CD4-positive, alpha-beta T cell treated with Interleukin-6 at 100 ng/mL for 8 hours (primary cell): ENCODE measurements at places on chromosomes 11 and 22.
A peak's percentile ranks its signal among the peaks of the same experiment; 100 is the strongest.

DNA sequence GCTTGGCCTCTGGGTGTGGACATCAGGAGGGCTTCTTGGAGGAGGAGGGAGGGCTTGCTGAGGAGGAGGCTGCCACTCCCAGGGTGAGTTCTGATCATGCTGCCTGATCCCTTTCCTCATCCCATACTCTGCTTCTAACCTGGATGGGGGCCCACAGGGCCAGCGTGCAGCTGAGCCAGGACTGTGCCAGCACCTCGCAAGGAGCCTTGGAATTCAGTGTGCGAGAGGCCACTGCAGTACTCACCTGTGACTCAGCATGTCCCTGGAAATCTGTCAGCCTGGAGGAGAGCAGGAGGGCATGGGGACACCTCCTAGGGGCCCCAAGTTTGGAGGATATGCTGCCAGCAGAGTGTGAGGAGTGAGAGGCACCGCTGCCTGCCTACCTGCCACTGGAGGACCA lies 4.2 kb upstream of the GAB4 start:
- DNase-seq: no peak

GRCh38 chr11:67118181-67118766 lies 789 bp upstream of the KDM2A start:
- DNase-seq: peak; percentile 42

DNA sequence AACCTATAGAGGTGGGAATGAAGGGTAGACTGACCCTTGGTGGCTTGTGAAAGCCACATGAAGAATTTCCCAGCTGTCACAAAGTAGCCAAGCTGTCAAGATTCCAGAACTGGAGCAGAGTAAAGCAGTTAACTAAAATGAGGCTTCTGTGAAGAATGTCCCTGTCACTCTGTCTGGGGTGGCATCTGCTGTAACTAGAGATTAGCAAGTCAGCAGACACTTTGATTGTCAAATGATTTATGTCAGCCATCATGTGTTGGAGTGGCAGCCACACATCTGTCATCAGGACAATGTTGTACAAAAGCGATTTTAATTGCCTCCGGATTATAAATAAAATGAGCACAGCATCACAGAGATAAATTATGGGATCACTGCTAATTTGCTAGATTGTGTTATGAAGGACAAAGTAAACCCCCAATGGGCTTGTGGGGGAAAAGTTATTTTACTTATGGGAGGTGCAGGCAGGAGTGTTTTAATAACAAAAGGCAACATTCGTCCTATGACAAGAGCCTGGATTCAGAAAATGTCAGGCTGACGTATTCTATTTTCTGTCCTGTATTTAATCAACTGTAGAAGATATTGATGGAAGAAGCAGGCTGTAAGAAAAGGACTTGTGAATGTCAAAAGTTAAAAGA lies 270.9 kb downstream of the FAM181B start:
- DNase-seq: no peak

GRCh38 chr11:4375431-4376140 lies 7.4 kb upstream of the OR52B4 start:
- DNase-seq: no peak

GRCh38 chr22:17095538-17095937 lies 10.7 kb downstream of the IL17RA start:
- no peak for DNase-seq

- no peak for DNase-seq
Measured at GRCh38 chr11:75135651-75136050, 15.3 kb upstream of the SLCO2B1 start.

- DNase-seq: no peak
Measured at GRCh38 chr11:41403458-41403857, 56.0 kb downstream of the LRRC4C start.

DNA sequence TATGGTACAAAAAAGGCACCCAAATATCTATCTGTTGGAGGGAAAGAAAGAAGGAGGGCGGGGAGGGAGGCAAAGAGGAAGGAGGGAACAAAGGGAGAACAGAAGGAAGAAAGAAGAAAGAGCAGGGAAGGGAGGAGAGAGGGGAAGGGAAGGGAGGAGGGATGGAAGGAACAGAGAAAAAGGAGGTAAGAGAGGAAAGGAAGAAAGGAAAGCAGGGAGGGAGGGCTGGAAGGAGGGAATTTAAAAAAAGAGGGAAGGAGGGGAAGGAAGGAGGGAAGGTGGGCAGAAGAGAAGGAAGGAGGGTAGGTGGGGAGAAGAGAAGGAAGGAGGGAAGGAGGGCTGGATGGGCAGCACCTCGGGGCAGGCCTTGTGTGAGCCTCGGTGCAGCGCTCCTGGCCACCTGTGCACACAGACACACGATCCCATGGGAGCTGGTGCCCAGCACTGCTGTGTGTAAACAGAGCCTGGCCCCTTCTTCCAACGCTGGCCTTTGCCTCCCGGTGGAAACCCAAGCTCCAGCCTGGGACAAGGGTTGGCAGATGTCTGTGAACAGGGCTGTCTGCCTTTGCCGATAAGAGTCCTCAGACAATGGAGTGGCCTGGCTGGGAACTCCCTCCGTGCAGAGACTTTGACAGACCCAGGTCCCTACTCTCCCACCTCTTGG lies 23.2 kb downstream of the SMIM38 start:
- no peak for DNase-seq

GRCh38 chr22:46432164-46433068 lies 96.9 kb downstream of the TRMU start:
- peak; percentile 58 for DNase-seq

GRCh38 chr22:29408940-29409339 lies 20.6 kb upstream of the AP1B1 start:
- DNase-seq: no peak

DNA sequence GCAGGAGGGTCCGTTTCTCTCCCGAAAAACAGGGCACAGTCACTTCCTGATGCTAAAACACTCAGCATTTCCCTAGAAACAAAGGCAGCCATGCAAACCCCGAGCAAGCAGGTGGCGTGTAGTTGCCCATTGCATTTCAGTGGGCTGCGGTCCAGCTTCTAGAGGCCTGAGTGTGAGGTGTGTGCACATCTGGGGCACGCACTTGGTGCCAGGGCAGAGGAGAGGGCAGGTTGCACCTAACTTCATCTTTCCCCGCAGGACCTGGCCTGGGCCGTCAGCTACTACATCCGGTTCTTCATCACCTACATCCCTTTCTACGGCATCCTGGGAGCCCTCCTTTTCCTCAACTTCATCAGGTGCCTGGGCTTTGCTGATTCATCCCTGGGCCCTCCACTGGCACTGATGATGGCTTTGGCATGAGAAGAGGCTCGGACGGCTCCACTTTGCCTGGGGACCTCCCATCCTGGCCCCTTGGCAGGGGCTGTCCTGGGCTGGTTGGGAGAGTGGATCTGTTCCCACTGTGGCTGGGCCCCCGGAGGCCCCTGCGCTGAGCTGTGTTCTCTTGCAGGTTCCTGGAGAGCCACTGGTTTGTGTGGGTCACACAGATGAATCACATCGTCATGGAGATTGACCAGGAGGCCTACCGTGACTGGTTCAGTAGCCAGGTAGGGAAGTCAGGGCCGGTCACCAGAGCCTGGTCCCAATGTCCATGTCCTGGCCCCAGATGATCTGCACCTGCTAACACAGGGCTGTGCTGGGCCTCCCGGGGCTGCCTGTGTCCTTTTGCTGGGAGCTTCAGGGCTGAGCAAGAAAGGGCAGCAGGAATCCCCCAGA lies 28.4 kb downstream of the FADS3 start:
- no peak for DNase-seq

DNA sequence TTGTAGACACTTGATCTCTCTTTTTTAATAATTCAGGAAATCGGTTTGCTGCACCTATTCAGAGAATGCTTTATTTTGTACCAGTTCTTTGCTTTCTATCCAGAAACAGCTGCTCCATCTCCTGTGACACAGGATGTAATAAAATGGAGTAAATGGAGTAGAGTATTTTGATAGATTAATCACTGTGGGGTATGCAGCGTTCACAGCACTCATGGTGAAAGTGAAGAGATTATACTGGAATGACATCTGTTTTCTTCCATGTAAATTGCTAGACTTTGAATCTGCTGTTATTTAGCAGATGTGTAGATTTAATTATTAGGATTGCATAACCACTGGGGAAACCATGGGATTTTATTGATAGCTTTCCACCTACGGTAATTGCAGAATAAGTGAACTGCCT lies 227.3 kb upstream of the ARHGAP42 start:
- no peak for DNase-seq

DNA sequence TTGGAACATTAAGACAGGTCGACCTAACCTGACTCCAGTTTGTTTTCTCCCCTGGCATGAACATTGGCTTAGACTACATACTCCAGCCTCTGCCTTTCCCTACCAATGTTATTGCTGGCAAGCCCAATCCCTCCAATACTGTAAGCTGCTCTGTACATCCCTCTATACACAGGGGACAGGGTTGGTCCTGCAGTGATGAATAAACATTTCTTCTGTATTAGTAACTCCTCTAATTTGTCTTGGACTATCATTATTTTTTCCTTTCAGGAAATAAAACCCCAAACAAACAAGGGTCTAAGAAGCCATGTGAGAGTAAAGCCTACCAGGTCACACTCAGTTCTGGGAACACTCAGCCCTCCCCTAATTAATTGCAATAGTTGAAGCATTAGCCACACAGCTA lies 35.1 kb upstream of the FJX1 start:
- DNase-seq: no peak

GRCh38 chr11:65292890-65293289 lies 21.8 kb upstream of the CDC42EP2 start:
- DNase-seq: no peak

DNA sequence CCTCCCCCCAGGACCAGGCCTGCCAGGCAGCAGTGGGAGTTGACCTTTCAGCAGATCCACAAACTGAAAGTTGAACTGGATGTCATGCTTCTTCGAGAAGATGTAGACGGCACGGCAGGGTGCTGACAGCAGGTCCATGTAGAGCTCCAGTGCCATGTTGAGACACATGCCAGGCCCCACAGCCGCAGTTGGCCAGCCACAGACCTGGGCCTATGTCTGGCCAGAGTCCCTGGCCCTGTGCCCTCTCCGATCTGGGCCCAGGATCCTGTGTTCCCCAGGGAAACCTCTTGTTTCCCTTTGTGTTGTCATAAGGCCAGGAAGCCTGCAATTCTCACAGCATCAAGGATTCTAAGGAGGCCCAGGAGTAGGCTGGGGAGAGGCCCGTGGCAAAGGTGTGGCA lies at the start of gene GSTT4:
Gene GSTT4, minus strand, starts transcription at position 253 of the 400 bp plus-strand sequence. Its CDS starts 97 bp downstream, at position 156.
- no peak for DNase-seq

GRCh38 chr11:79156031-79156430 lies 284.8 kb downstream of the TENM4 start:
- no peak for DNase-seq

GRCh38 chr11:70751142-70751734 lies 352.9 kb downstream of the CTTN start:
- no peak for DNase-seq

DNA sequence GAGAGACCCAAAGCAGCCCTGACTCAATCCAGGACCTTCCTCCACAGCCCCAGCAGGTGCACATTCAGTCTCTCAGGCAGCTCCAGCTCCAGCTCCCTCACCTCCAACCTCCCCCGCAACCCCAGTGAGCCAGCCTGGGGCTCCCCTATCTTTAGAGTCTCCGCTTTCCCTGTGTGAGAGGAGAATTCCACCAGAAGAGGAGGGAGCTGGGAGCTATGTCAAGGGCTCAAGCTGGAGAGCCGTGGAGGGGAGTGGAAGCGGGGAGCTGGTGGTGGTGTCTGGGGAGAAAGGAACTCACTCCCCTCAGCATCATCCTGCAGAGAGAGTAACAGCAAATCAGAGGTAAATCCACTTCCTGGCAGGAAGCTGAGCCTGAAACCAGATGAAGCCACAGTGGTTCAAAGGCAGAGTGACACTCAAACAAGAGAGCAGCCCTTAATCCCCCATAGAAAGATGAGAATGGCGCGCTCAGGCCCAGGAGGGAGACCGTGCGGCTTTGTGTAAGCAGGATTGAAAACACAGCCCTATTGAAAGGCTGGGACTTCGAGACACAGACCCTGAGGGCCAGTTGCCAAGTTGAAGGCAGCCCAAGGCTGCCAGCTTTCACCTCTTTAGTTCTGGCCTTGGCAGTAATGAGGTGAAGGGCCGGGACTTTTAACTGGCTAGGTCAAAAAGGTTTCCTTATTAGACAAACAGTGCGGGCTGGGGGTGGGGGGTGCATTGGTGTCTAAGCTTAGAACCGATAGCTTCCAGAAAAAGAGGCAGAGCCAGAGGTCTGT lies 21.4 kb upstream of the CDON start:
- peak; percentile 70 for DNase-seq

GRCh38 chr11:73866586-73866996 lies 10.1 kb downstream of the COA4 start:
- no peak for DNase-seq

DNA sequence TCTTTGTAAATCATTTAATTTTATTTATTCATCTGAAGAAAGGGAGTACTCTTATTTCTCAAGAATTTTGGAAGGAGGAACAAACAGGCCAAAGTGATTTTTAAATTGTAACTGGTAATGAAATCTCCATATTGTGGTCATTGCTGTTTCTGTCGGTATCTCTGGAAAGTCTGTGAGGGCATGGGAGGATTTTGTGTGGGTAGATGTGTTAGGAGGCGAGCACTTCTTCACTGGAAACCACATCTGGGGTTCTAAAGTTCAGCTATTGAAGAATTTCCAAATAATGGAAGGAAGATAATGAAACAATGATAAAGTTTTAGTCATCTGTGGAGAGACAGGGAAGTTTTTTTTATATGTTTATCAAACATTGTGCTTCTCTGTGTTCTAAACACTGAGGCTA lies 6.6 kb downstream of the TRIM34 start:
- DNase-seq: no peak

- no peak for DNase-seq
Measured at GRCh38 chr11:111391328-111392124, 12.5 kb upstream of the POU2AF1 start.

DNA sequence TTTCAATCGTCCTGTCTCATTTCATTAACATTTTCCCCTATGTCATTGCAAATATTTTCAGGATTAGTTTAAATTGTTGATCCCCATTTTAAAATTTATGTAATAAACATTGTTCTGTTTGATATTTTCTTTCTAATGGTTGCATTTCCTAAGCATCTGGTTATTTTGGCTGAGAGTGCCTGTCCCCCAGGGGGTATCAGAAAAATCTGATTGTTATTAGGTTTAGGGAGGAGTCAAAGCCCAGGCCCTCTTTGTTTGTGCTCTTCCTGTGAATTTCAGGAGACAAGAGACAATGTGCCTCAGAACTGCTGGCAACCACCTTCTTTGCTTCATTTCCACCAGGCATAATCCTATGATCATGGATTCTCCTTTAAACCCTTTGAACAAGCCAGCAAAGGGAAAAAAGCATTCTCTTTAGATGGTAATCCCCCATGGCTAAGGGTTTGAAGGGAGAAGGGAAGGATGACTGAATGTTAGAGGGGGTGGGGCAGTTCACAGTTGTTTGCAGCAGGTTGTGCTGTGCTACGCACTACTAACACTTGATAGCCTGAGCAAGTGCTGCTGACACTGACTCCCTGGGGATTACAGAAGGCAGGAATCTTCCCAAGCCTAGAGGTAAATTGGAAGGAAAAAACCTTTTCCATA lies 462.4 kb upstream of the LRRC4C start:
- DNase-seq: no peak

- no peak for DNase-seq
Measured at GRCh38 chr22:23478175-23478574, 101.9 kb downstream of the IGLL1 start.

DNA sequence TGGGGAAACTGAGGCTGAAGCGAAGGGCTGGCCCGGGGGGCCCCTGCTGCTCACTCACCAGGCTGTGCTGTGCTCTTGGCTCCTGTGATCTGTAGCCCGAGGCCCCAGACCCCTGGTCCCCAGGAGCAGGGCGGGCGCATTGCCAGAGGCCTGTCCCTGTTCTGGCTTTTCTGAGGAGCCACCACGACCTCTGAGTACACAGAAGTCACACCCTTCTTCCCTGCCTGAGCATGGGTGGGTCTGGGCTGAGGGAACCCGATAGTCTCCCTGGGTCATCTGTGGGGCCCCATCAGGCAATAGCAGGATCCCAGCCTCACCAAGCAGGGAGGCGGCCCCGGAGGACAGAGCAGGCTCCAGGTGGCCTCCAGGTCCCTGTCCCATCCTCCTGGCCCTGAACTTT lies 5.1 kb downstream of the CASTOR1 start:
- no peak for DNase-seq
